Stimulated activated CD8-positive, alpha-beta memory T cell treated with anti-CD3 and anti-CD28 coated beads, Interleukin-15, amount 100 ng/mL, for 24 hours (primary cell): ENCODE measurements at places on chromosomes 12 and 14.

- DNase-seq: no peak
Measured at GRCh38 chr12:25041006-25041741, 92.3 kb upstream of the BCAT1 start.

GRCh38 chr14:104332634-104333270 lies 194.4 kb downstream of the KIF26A start:
- DNase-seq: no peak

GRCh38 chr14:92993302-92993701 lies 70.4 kb downstream of the CHGA start:
- no peak for DNase-seq

DNA sequence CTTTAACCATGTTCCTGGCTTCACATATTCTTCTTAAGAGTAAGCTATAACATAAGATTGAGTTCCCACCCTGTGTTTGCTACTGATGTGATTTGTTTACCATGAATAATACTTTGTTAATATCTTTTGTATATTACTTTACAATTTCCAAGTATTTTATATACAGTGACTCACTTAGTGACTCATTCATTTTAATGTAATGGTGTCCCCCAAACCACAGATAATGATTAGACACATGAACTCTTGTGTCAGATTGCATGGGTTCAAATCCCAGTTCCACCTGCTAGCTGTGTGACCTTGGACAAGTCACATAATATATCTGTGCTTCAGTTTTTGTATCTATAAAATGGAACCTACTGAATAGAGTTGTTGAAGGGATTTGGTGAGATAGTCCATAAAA lies 76.1 kb downstream of the MYF5 start:
- no peak for DNase-seq

GRCh38 chr14:30240685-30241084 lies 313.0 kb upstream of the PRKD1 start:
- no peak for DNase-seq

GRCh38 chr12:83386527-83387264 lies 700.0 kb downstream of the TMTC2 start:
- no peak for DNase-seq
